KBM-7 (cell line): ENCODE measurements at places on chromosomes 5 and 9.
A peak's percentile ranks its signal among the peaks of the same experiment; 100 is the strongest.

- DNase-seq, result no peak
Measured at GRCh38 chr9:100465274-100465673, 7.7 kb upstream of the TMEFF1 start.

GRCh38 chr9:129336130-129336528 is 158.1 kb upstream of the IER5L start:
- DNase-seq, result no peak

GRCh38 chr9:130987738-130988399 is 21.1 kb upstream of the LAMC3 start:
- DNase-seq, result no peak

DNA sequence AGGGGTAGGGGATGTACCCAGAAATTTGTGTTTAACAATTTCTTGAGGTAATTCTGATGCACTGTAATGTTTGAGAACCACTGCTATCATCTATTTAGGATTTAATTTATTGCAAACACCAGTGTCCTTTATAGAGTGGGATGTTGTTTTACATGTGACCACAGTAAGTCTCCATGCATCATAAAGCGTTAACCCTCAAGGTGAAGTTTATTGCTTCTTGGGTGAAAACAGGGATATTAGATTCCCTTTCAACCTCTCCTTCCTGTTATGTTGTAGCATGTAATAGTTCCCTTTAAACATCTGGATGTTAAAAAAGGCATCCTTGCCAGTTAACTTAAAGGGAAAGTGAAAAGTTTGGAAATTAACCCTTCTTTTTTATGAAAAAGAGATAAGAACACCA is 35.8 kb upstream of the ATG10 start:
- DNase-seq, result no peak

DNA sequence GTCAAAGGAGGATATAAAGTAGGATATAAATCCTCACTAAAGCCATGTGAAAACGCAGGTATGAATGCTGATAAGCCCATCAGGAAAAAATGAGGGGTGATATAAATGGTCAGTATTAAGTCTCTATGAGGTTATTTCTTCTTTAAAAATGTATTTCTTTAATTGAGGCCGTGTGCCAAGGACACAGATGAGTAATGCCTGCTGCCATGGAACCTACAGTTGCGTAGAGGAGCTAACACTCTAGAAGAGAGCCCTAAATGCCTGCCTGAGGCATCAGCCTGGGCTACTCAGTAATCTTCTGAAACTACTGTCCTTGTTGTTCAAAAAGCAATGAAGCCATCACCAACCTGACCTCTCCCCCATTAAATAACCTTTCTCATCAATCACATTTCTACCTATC is 84.9 kb downstream of the KLHL3 start:
- DNase-seq, result no peak

GRCh38 chr9:78133751-78134150 is 102.1 kb upstream of the CEP78 start:
- DNase-seq, result no peak

- DNase-seq, result peak; percentile 68
Measured at GRCh38 chr9:112861155-112861554, 29.5 kb downstream of the SLC46A2 start.

DNA sequence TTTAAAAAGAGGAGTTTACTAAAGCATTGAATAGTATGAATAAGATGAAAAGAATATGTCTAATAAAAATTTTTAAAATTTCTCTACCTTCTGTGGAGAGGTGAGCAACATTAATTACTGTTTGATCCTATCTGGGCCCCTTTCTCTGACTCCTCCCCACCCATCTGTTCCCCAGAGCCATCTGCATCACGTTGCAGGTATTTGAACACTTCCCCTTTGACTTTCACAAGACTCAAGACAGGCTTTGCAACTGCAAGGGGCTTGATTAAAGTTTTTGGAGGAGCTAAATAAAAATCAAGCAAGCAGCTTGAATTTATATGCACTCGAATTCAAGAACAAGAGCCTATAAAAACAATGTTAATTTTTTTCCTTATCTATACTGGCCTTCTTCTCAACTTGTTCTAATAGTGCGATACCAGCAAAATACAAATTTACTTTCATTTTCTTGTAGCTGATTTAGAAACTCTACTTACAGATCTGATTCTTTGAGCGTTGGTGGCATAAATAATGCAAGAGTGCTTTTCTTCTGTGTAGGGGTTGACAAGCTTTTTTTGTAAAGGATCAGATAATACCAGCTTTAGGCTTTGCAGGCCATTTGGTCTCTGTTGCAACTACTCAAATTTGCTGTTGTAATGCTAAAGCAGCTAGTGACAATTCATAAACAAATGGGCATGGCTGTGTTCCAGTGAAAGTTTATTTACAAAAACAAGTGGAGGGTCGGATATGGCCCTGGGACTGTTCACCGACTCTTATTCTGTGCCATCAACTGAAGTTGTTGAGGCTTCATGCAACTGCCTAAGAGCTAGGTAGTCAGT is 21.2 kb downstream of the TXNDC8 start:
- DNase-seq, result no peak

- DNase-seq, result peak; percentile 88
Measured at GRCh38 chr9:124285903-124286291, 28.1 kb downstream of the NEK6 start.

DNA sequence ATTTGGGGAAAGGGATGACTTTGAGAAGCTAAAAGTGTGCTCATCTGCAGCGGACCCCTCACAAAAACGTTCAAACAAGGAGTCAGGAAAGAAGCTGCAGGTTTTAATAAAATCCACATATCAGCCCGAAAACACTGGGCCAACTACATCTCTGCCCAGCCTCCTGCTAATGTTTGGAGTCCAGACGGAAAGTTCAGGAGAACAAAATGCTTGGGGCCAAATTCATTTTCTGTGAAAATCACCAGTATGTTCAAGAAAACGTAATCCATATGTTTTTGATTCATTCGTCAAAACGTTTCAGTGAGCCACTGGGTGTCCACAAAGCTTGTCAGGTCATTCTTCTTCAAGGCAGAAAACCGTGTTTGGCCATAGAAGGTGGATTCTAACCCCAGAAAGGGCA is 87.5 kb upstream of the GAS1 start:
- DNase-seq, result no peak

GRCh38 chr9:137762414-137763061 is 115.0 kb upstream of the CACNA1B start:
- DNase-seq, result no peak

GRCh38 chr5:102603670-102604069 is 104.9 kb upstream of the SLCO6A1 start:
- DNase-seq, result no peak

DNA sequence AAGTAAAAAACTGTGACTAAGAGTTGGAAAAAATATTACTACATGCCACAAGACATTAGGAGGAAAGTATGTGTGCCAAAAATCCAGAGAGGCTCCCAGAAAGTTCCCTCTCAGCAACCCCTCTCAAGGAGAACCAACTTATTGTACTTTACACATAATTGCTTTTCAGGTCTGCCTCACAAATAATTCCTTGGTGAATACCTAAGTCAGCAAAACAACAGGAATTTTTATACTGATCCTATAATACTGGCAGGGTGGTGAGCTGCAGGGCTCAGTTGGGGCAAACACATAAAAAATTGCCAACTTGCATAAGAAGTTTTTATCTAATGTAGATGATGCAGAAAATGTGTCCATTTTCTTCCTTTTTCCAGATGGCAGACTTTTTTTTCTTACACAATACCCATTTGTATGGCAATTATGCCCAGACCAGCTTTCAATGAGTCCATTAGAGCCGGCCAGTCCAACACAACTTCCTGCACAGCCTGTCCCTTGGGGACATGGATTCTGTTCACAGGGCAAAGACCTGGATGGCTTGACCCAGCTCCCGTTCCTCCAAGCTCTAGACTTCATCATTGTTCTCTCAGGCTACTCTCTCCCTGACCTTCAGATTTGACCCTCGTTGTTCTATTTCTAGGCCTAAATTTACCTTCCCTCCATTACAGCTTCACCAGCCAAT is 31.3 kb downstream of the MARCHF3 start:
- DNase-seq, result no peak

DNA sequence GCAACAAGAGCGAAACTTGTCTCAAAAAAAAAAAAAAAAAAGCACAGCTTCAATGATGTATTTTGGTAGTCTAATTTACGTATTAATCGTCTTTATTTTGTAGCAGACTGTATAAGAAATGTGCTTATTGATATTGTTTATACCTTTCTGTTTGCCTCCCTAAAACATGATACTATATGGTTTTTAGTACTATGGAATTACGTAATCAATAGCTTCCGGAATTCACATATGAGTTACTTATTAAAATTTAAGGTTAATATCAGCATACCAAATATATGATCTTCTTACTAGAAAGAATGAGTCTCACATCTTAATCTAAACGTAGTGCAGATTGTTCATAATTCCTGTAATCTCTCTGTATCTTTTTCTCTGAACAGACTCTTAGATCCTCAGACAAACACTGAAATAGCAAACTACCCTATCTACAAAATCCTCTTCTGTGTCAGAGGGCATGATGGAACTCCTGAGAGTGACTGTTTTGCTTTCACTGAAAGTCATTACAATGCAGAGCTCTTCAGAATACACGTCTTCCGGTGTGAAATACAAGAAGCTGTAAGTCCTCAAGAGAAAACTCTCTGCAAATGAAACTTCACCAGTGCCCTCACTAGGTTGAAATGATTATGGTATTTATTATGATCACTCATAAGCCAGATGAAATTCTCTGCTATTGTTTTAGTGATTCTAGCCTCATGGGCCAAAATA is 44.4 kb upstream of the GPR21 start:
- no peak for DNase-seq

DNA sequence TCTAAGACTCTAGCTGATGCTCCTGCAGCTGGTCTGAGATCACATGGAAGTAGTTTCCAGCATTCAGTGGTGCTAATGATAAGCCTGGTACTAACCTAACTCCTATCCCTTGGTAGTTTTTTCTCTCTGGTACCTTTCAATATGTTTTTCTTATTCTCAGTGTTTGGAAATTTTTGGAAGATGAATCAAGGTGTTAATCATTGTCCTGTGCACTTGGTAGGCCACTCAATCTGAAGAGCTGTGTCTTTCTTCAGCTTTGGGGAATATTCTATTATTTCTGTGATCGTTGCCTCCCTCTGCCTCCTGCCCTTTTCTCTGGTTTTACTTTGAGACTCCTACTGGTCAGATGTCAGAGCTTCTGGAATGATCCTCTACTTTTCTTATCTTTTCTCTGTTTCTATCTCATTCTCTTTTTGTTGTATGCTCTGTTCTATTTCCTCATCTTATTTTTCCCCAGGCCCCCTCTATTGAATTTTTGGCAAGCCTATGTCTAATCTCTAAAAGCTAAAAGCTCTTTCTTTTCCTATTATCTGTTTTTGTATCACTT is 136.8 kb downstream of the APBA1 start:
- no peak for DNase-seq

- no peak for DNase-seq
Measured at GRCh38 chr5:149694007-149694406, 36.1 kb upstream of the PPARGC1B start.

GRCh38 chr9:77647267-77648233 is 572 bp downstream of the GNA14 start:
- no peak for DNase-seq

DNA sequence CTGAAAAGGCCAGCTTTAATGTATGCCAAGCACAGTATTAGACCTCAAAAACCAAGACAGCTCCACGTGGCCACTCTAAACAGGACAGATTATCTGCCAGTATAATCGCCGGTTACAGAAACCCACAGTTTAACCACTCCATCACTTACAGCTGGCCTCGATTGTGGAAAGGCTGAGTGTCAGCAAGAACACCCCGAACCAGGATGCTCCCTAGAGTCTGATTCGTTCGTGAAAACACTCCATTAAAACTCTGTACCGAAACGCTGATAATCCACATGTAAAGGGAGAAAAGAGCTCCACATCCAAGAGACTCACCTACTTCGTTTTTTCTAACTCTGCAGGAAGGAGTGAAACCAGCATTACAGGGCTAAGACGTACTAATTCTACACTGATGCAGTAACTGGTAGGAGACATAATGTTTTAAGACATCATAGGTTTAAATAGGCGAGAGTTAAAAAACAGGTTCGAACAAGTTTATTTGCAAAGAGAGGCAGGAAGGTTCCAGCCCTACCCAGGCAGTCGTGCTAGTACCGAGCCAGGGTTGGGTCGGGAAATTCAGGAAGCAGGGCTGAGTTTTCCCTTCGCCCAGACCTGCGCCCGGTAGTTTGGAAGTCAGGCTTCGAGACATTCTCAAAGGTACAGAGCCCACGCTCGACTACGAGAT is 949 bp downstream of the SERINC5 start:
- DNase-seq, result peak; percentile 48

GRCh38 chr5:113293068-113293974 is 141.5 kb downstream of the TSSK1B start:
- peak; percentile 26 for DNase-seq

- no peak for DNase-seq
Measured at GRCh38 chr5:119059740-119060255, 11.1 kb upstream of the DMXL1 start.

- DNase-seq, result no peak
Measured at GRCh38 chr5:38783011-38783561, 62.7 kb upstream of the OSMR start.

DNA sequence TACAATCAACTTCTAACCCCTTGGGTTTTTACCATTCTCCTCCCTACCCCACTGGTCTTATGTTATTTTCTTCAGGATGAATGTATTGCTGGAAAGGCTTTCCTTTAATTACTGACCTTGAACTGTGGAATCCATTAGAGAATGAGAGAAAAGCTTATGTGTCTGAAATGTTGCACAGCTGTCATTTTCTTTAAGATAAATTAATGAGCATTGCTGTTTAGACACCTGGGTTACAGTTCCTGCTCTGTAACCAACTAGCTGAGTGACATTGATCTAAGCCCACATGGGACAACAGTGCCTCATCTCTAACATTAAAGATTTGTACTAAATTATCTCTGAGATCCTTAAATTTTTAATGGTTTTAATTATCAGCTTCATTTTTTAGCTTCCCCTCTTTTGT is 507.0 kb downstream of the TAF11L14 start:
- DNase-seq, result no peak

DNA sequence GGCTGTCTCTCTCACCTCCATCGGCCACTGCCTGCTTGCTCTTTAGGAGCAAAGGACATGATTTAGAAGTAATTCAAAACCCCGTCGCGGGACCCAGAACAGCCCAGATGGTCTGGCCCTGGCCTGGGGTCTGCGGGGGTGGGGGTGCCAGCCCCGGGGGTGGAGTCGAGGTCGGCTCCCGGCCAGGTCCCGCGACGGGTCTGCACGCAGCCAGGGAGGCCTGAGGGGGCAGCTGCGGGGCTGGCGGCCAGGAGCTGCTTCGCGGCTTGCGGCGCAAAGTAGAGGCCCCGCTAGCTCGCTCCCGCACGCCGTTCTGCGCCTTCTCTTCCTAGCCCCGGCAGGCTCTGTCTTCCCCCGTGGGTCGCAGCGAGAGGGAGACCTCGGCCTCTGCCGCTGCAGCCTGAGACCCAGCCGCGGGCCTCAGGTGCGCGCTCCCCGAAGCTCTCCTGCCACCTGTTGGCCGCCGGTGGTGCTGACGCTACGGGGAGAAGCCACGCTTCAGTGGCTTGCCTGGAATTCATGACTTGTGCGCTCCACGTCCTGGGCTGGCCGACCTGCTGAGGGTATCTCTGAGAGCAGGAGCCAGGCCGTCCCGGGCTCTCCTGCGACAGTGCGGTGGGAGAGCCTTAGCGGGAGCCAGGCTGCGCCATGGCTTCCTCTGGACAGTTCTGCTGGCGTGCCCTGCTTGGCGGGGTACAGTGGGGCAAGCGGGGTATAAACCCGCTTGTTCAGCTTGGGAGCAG is 157.2 kb upstream of the PITX1 start:
- DNase-seq, result peak; percentile 87
